ENCODE measurements at places on chromosomes 13 and 19. TPM values are rescaled to one million over a fixed set of nuclear protein-coding genes. Genes with fewer than 3 reads are reported as not detected.

CD209 gene
- not detected for total RNA-seq

IGFL1 gene
- total RNA-seq: not detected

KIR3DL2 gene
- total RNA-seq: not detected

TMEM255B gene
- total RNA-seq: not detected

MPND gene
- total RNA-seq: 1.3 TPM

All from HT1080 (cell line).